ENCODE measurements at places on chromosomes 11 and 22. TPM values are rescaled to one million over a fixed set of nuclear protein-coding genes. Genes with fewer than 3 reads are reported as not detected.

DNA sequence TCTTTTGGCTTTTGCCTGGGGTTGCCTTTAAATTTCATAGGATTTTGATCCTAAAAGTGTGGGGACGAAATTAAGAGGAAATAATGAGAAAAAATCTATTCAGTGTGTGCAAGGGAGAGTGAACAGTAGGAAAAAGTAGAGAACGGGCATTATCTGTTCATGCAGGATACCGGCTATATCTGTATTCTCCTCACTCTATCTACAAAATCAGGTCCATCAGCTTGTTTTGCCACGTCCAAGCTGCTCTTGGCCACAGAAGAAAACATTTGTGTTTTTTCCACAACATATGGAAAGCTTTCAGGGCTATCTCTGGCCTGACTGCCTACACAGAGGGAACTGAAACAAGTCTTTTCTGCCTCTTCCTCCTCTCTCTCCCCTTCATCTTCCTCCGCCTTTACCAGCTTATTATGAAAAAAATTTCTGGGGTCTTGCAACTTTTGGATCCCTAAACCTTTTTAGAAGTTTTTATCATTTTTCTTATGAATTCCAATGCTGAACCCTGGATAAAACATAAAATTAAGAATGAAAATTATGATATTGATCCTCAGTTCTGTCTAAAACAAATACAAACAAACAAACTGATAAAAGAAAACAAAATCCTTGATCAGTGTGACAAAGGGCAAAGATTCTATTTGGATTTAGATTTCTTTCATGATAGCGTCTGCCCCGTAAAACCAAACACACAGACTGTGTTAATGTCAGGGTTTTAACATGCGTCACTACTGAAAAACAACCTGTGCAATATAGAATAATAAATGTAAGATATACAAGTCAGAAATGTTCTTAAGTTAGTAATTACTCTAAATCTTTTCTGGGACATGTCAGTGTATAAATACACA, 219.7 kb downstream of the CNTN5 start:
- DNase-seq = no peak

- DNase-seq = no peak
These were observed 140.5 kb upstream of the PLET1 start for GRCh38 chr11:112401036-112401769.

SLC37A2 gene
- total RNA-seq = 1.8 TPM

- DNase-seq = no peak
These were observed 23.0 kb downstream of the SCN4B start for GRCh38 chr11:118129471-118130172.

TSGA10IP gene
- not detected for total RNA-seq

GRCh38 chr11:117563556-117563955, 233.5 kb downstream of the DSCAML1 start:
- no peak for DNase-seq

OR2AT4 gene
- not detected for total RNA-seq

DNA sequence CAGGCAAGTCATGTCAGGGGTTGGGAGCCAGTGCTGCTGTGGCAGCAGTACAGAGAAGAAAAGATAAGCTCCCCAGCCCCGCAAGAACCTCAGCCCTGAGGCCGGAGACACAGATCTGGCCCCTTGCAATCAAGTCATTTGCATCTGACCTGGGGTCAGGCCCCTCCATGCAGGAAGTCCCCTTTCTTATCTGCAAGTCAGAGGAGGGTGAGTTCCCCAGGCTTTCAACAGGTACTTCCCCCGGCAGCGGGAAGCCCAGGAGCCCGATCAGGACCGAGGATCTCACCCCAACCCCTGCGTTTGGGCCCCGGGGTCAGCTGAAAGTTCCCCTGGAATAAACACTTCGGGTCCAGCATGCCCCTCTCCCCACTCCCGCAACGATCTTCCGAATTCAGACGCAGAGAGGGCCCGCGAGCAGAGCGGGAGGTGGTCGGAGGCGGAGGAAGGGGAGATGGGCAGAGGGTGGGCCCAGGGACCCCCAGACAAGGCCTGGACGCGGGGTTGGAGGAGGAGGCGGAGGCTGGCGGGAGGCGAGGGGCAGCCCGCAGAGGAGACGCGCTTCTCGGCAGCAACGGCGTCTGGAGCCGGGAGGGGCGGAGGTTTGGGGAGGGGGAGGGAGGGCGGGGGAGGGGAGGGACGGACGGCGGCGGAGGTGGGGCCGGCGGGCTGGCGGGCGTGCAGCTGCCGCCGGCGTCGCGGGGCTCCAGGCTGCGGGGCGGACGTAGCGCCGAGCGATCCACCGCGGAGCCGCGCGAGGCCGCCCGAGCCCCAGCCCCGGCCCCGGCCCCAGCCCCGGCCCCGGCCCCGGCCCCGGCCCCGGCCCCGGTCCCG, at the start of gene TSPAN18:
TSPAN18 (plus strand) TSS at position 680 of the 831 bp plus-strand sequence. CDS start 179,455 bp downstream, outside the sequence.
- peak; percentile 66 for DNase-seq

- DNase-seq = no peak
These were observed 28.0 kb upstream of the IL17RA start for GRCh38 chr22:17056807-17057206.

- no peak for DNase-seq
These were observed 4.6 kb downstream of the PHOX2A start for GRCh38 chr11:72239313-72239848.
